ENCODE measurements at places on chromosomes 2 and 18. TPM values are rescaled to one million over a fixed set of nuclear protein-coding genes. Genes with fewer than 3 reads are reported as not detected.

ADCYAP1 gene
- polyA plus RNA-seq, result not detected

ANKRD30BL gene
- polyA plus RNA-seq, result not detected

ARHGAP28 gene
- polyA plus RNA-seq, result not detected

MC2R gene
- not detected for polyA plus RNA-seq

IGFBP2 gene
- 1.2 TPM for polyA plus RNA-seq
